ENCODE measurements at places on chromosomes 4 and X.

- no peaks in the 10 kb centered on the region for H3K36me3 ChIP-seq
- peak; percentile 16 for DNase-seq
- H3K27me3 ChIP-seq, result no peaks in the 10 kb centered on the region
- no peak overlapping the region for H3K27ac ChIP-seq
Observed at GRCh38 chr4:72286185-72286584, 254.4 kb downstream of the NPFFR2 start.

DNA sequence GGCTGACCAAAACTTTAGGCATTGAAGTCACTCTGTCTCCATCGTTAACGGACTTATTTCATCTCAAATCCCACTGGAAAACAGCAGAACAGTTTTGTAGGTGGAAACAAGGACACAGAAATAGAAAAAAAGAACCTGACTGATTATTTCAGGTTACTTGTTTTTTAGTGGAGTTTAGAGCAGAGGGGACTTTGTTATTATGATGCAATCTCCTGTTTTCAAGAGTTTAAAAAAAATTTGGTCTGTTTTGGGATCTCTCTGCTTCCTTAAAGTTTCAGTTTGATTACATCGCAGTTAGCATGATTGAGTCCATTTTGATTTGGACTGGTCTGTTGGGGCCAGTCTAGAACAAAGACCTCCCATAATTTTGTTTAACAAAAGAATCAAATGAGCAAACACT, 13.6 kb downstream of the PROM1 start:
- DNase-seq, result no peak
- peaks cover 9% of the 10 kb centered on the region for H3K4me1 ChIP-seq
- H3K27me3 ChIP-seq, result no peaks in the 10 kb centered on the region

DNA sequence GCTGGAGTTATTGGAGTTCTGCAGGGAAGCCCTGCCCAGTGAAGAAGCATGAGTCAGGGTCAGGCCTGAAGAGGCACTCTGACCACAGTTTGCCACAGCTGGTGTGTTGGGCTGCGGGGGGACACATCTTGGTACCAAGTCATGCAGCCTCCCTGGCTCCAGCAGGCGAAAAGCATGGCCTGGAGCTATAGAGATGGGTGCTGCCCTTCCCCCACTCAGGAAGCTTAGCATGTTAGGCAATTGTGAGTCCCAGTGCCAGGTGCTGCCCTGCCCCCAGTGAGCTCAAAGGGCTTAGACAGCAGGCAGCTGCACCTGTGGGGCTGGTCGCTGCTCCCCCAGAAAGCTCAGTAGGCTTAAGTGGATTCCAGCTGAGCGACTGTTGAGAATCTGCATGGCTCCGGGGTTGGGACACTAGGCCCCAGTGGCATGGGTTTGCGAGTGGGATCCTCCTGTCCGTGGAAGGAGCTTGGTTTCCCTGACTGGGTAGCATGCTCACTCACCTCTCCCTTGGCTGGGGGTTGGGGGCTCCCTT, 755.5 kb downstream of the GLUD2 start:
- no peak overlapping the region for H3K27ac ChIP-seq
- no peaks in the 10 kb centered on the region for H3K27me3 ChIP-seq
- no peak for DNase-seq
- no peaks in the 10 kb centered on the region for H3K36me3 ChIP-seq

- DNase-seq, result no peak
- H3K4me3 ChIP-seq, result no peak overlapping the region
- no peaks in the 10 kb centered on the region for H3K27me3 ChIP-seq
- H3K27ac ChIP-seq, result no peak overlapping the region
- no peaks in the 10 kb centered on the region for H3K4me1 ChIP-seq
- no peaks in the 10 kb centered on the region for H3K36me3 ChIP-seq
Observed at GRCh38 chr4:38192516-38192915, 232.3 kb downstream of the PTTG2 start.

DNA sequence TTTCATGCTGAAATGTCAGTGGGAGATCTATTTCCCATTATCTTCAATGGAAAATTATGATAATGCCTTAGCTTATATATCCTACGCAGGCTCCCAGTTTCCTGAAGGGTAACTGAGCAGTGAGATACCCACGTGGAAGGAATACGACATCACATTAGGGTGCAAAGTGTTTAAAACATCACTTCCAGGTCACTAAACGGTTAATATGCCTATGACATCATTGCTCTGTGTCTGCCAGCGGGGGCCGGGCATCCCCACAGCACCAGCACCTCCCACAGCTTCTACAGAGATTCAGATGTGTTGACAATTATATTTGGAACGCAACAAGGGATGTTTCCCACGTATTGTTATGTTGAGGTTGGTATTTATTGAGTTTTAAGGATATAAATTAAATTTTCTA, 27.1 kb downstream of the TMEM271 start:
- H3K4me1 ChIP-seq, result no peaks in the 10 kb centered on the region
- no peak overlapping the region for H3K4me3 ChIP-seq
- no peak overlapping the region for H3K27ac ChIP-seq
- H3K27me3 ChIP-seq, result no peaks in the 10 kb centered on the region
- H3K36me3 ChIP-seq, result no peaks in the 10 kb centered on the region
- DNase-seq, result no peak

DNA sequence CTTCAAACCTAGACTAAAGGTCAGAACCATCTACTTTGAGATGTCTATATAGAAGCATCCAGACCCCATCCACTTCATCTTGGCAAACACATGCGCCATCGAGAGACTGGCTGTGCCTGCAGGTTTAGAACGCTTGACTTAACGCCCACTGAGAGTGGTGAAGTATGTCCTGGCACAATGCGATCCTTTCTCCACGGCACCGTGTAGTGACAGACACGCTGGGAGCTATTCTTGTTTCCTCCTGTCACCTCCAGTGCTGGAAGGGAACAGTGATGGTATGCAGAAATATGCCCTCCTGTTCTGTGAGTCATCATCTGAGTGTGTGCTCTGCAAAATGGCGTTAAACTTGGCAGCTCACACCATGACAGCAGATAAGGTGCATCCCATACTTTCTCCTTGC, 330.2 kb downstream of the NLGN4X start:
- H3K4me1 ChIP-seq, result no peaks in the 10 kb centered on the region
- no peaks in the 10 kb centered on the region for H3K36me3 ChIP-seq
- no peak overlapping the region for H3K27ac ChIP-seq
- H3K4me3 ChIP-seq, result no peak overlapping the region
- no peak for DNase-seq
- H3K27me3 ChIP-seq, result no peaks in the 10 kb centered on the region

GRCh38 chr4:94548571-94548970, 96.8 kb downstream of the PDLIM5 start:
- H3K27ac ChIP-seq, result no peak overlapping the region
- H3K4me3 ChIP-seq, result no peak overlapping the region
- peaks cover 8% of the 10 kb centered on the region for H3K4me1 ChIP-seq
- no peaks in the 10 kb centered on the region for H3K36me3 ChIP-seq

DNA sequence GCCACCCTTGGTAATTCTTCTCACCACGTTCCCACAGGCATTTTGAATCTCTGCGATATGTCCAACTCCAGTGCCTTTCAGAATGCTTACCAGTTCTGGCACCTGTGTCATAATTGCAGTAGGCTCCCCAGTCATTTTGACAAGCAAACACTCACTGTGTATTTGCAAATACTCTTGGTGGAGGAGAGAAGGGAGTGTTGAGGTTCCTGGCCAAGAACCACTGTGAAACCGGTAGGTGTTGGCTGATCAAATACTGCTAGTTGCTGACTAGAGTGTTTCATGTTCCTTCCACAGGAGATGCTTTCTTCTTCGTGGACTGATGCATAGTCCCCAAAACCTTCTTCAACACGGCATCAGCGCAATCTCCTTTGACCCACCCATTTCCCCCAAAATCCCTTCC, 16.0 kb upstream of the NLGN4X start:
- H3K27me3 ChIP-seq, result no peaks in the 10 kb centered on the region
- H3K27ac ChIP-seq, result no peak overlapping the region
- H3K36me3 ChIP-seq, result no peaks in the 10 kb centered on the region
- DNase-seq, result no peak
- no peaks in the 10 kb centered on the region for H3K4me1 ChIP-seq

DNA sequence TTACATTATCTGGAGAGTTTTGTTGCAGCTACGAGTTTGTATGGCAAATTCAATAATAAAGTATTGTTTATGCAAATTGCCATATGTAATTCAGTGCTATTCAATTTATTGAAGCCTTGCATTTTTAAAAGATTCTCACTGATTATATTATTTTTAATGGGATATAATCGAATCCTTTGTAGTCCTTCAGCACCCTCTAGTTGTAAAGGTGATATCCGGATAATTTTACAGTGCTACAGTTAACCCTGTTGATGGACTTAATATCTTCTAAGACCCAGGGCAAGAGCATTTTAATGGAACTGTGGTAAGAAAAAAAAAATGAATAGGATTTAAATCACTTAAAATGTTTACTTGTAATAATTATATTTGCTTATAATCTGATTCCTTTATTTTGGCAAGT, 48.5 kb upstream of the GRIA2 start:
- DNase-seq, result peak; percentile 2
- no peak overlapping the region for H3K4me3 ChIP-seq
- no peaks in the 10 kb centered on the region for H3K4me1 ChIP-seq
- H3K36me3 ChIP-seq, result no peaks in the 10 kb centered on the region

- no peaks in the 10 kb centered on the region for H3K27me3 ChIP-seq
- DNase-seq, result no peak
- H3K27ac ChIP-seq, result no peak overlapping the region
Observed at GRCh38 chr4:22764183-22764582, 71.4 kb downstream of the GBA3 start.

DNA sequence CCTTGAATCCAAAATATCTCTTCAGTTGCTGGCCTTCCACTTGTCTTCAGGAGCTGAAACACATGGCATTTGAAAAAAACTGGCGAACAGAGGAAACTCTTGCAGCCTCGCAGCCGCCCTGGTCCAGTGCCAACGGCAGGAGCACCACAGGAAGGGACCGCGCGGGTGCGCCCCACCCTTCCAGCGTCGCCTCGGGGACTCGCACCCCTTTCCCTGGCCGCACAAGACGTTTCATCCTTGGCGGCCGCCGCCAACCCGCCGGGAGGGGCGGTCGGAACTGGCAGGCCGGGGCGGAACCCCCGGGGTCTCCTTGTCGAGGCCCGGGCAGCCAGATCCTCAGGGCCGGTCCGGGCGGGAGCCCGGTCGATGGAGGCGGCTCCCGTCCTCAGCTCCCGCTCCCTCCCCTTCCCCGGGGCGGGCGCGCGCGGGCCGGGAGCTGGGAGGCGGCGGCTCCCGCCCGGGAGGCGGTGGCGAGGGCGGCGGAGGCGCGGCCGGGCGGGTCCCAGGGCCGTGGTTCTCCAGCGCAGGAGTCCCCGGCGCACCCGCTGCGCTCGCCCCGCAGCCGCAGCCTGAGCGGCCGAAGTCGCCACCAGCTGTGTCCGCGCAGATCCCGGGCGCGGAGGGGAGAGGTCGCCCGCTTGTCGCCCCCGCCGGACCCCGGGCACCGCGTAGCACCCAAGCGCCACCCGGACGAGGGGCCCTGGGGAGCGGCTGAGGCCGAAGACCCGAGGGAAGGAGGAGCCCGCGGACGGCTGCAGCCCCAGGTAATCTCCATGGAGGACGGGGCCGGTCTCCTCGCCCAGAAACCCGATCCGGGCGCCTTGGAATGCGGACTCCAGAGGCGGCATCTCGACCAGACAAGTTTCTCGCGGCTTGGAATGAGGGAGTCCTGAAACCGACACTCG, 886 bp upstream of the NDST3 start:
- H3K4me3 ChIP-seq, result peak overlapping the region; percentile 55
- no peaks in the 10 kb centered on the region for H3K4me1 ChIP-seq
- no peaks in the 10 kb centered on the region for H3K36me3 ChIP-seq
- peak; percentile 75 for DNase-seq
- peak overlapping the region; percentile 69 for H3K27ac ChIP-seq
- no peaks in the 10 kb centered on the region for H3K27me3 ChIP-seq

- H3K27ac ChIP-seq, result no peak overlapping the region
- H3K36me3 ChIP-seq, result no peaks in the 10 kb centered on the region
- no peaks in the 10 kb centered on the region for H3K4me1 ChIP-seq
- no peak for DNase-seq
- no peaks in the 10 kb centered on the region for H3K27me3 ChIP-seq
Observed at GRCh38 chr4:181150191-181150590, 1093.0 kb upstream of the TENM3 start.

GRCh38 chrX:69024931-69025330, 140.3 kb downstream of the PJA1 start:
- no peaks in the 10 kb centered on the region for H3K36me3 ChIP-seq
- H3K27me3 ChIP-seq, result no peaks in the 10 kb centered on the region
- no peak overlapping the region for H3K4me3 ChIP-seq
- no peak overlapping the region for H3K27ac ChIP-seq
- no peaks in the 10 kb centered on the region for H3K4me1 ChIP-seq

- DNase-seq, result no peak
- no peak overlapping the region for H3K4me3 ChIP-seq
- H3K27ac ChIP-seq, result no peak overlapping the region
- H3K4me1 ChIP-seq, result no peaks in the 10 kb centered on the region
Observed at GRCh38 chrX:70038951-70039350, 10.8 kb downstream of the AWAT2 start.

DNA sequence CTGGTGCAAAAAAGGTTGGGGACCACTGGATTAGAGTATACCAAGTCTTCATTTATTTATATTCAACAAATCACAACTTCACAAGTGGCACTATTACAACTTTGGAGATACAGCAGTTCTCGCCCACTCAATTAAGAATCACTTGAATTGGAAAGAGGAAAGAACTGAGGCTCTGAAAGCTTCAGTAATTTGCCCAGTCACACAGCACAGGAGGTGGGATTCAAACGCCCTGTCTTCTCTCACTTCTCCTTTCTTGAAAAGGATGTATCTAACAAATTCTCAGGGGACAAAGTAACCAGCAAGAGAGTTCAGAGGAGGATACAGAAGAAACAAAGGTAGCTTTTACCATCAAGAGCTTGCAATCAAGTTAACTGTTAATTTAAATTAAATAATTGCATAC, 12.4 kb downstream of the SMIM14 start:
- no peak overlapping the region for H3K27ac ChIP-seq
- no peaks in the 10 kb centered on the region for H3K27me3 ChIP-seq
- no peaks in the 10 kb centered on the region for H3K4me1 ChIP-seq
- H3K36me3 ChIP-seq, result no peaks in the 10 kb centered on the region
- no peak overlapping the region for H3K4me3 ChIP-seq
- no peak for DNase-seq

- H3K27me3 ChIP-seq, result peaks cover 15% of the 10 kb centered on the region
- no peaks in the 10 kb centered on the region for H3K36me3 ChIP-seq
- no peak overlapping the region for H3K4me3 ChIP-seq
- DNase-seq, result no peak
- H3K4me1 ChIP-seq, result peaks cover 9% of the 10 kb centered on the region
Observed at GRCh38 chr4:2412534-2412884, 5.9 kb downstream of the ZFYVE28 start.

Measured in mesendoderm (in vitro differentiated cells).